ENCODE measurements at places on chromosomes 3 and 15.

DNA sequence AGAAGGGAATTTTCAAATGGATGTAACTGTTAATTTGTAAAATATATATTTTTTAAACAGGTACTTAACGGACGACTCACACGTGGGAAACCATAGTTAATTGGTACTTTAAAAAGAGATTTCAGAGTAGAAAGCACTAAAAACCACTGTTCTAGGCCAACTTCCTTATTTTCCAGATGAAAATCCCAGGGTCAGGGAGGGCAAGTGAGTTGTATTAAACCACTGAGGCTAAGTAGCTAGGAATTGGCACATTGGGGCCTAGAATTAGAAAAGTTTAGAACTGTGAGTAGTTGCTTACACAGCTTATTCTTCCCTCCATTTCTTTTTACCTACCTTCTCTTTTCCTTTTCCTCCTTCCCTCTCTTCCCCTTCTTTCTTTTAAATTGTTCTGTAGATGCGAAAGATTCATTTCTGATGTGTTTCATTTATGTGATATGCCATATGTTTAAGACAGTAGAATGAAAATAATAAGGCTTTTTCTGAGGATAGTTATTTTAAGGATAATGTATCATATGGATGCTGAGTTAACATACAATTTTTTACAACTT is 4.1 kb upstream of the UTS2B start:
- no peak for DNase-seq

- no peak for DNase-seq
Measured at GRCh38 chr3:123154020-123154985, 47.4 kb upstream of the SEC22A start.

DNA sequence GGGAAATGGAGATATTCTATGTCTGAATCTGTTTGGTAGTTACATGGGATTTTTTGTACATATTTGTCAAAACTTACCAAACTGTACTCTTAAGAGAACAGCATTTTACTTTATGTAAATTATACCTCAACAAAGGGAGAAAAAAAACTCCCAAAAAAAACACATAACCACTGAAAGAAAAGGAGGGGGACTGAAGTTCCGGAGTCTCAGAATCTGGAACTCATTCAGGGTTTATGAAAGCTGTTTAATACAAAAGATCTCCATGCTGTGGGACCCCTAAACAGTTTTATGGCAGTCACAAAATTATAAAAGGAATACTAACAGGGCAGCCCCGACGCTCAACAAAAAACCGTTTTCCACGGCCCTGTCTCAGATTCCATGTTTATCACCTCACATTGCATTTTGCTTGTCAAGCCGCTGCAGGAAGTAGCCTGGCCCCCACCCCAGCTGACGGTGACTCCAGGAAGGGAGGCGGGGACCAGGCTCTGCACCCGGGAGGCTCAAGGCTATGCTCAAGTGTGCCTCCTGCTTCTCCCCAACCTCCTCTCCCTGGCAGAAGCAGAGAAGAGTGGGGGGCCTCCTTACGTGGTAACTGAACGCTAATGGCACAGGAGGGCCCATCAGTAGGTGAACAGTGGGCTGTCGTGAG is 29.3 kb downstream of the RFT1 start:
- no peak for DNase-seq

GRCh38 chr3:146404436-146404835 is 64.9 kb downstream of the PLSCR2 start:
- no peak for DNase-seq

DNA sequence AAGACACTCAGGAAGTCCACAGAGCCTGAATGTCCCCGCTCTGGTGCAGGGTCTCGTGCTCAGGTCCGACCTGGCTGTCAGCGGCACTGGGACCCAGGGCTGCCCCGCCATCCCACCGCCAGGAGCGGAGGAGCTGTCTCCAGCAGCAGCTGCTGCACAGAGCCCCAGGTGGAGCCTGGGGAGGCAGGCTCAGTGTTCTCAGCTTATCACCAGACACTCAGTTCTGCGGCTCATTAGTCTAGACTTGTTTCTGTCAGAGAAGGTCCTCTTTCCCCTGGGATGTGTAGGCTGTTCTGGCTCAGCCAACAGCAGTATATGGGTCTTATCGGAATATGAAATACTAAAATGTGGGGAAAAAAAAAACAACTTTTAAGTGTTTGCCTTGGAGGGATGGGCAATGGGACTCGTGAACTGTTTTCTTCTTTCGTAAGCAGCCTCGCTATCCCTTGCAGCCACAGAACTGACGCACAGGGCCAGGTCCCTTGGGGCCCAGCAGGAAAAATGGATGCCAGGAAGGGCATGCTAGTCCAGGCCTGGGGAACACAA is 75.9 kb downstream of the KLF13 start:
- DNase-seq = no peak

All from GM03348 (cell line).